SK-N-SH treated with all-trans-retinoic acid at 6 μM for 48 hours (cell line): ENCODE measurements at places on chromosomes 6 and 20.
A peak's percentile ranks its signal among the peaks of the same experiment; 100 is the strongest.

- no peak for ATAC-seq
Observed at GRCh38 chr6:10081075-10081474, 333.8 kb downstream of the TFAP2A start.

DNA sequence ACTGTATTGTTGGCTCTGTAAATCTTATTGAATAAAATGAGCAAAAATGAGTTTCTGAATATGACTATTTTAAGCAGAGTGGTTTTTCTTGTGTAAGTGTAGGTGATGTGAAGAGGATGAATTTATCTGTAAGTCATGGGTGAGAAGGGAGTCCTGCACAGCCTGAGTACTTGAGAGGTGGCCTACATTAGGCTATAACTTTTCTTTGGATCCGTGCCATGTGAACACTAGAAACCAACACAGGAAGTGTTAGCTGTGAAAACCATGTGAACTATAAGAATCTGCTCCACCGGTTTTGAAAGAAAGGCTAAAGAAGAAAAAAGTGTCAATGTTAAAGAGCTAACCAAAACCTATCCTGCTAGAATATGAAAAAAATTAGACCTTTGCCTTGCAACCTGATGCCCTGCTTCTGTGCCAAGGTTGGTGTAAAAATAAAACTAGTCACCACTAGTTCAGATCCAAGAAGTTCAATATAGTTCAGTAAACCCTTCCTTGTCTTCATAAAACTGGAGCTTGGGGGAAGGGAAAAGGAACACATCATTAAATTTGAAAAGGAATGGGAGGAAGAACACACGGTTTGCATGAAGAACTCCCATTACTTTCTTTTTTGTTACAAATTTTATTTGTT, 21.3 kb downstream of the PLCB1 start:
- ATAC-seq: no peak

GRCh38 chr20:62805711-62806382, 1.2 kb downstream of the OGFR start:
- ATAC-seq: peak; percentile 30

DNA sequence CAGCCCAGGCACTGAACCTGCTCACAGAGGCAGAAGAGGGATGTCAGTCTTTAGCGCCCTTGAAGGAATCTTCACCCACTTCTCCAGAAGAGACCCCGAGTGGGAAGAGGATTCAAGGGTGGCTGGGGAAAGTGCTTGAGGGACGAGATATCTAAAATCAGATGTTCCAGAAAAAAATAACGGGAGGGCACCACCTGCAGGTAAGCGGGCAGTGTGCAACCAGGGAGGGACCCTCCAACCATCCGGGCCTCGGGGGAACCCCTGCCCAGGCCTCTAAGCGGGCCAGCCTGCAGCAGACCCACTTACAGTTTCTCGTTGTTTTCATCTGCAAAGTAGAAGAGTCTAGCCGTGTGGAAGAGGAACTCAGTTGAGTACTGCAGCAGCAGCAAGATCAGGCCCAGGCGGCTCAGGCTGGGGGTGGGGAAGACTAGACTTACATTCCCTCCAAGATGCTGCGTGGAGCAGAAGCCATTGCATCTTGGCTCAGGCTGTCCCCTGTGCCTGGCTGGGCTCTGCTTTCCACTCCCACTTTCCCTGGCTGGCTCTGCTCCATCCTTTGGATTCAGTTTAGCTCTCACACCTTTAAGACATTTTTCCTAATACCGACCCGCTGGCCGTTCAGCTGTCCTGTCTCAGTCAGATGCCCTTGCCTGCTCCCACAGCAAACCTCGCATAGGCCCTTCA, 71.0 kb downstream of the TRAM2 start:
- no peak for ATAC-seq

GRCh38 chr6:145968051-145968450, 3.9 kb upstream of the SHPRH start:
- no peak for ATAC-seq

DNA sequence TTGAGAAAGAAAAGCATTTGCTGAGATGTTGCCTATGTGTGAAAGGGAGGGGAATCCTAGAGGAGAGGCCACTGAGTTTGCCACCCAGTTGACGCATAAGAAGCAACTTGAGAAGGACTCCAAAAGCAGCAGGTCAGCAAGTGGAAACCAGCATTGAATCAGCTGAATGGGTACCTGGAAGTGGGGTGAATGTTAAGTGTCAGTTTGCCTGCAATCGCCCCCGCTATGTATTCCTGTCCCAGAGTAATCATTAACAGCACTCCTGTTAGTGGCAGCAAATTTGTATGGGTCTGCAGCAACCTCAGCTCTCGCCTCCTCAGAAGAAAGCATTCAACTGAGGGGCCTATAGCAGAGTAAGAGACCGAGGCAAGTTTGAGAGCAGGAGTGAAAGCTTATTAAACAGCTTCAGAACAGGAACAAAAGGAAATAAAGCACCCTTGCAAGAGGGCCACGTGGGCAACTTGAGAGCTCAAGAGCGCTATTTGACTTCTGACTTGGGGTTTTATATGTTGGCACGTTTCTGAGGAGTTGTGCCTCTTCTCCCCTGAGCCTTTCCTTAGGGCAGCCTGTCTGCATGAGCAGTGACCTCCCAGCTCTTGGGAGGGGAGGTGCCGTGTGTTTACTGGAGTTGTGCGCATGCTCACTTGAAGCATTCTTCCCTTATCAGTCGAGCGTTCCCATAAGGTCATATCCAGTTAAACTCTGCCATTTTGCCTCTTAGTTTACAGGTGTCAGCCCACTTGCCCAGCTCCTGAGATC, 122.6 kb upstream of the PHACTR1 start:
- ATAC-seq: no peak

- ATAC-seq: no peak
Observed at GRCh38 chr6:83685481-83685880, 23.4 kb downstream of the SNAP91 start.

- no peak for ATAC-seq
Observed at GRCh38 chr6:109225946-109226345, 130.6 kb downstream of the CEP57L1 start.

DNA sequence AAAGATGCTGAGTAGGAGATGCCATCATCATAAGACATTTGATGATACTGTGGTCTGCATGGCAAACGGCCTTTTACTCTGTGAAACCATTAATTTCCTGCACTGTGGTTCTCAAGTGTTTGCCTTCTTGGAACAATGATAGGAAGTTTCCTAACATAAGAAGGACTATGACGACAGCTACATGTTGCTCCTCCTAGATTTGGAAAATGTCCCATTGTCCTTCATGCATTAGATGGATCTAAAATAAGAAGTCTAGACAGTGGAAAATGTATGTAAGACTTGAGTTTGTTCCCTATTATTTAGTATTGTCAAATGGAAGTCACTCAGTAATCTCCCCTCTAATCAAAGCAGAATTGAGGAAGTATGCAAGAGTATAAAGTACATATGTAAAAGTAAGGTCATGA, 98.5 kb upstream of the TMEM170B start:
- ATAC-seq: no peak

GRCh38 chr6:166556863-166557322, 29.6 kb downstream of the RAMACL start:
- ATAC-seq: peak; percentile 91

GRCh38 chr6:21845018-21845417, 251.5 kb downstream of the SOX4 start:
- ATAC-seq: no peak

DNA sequence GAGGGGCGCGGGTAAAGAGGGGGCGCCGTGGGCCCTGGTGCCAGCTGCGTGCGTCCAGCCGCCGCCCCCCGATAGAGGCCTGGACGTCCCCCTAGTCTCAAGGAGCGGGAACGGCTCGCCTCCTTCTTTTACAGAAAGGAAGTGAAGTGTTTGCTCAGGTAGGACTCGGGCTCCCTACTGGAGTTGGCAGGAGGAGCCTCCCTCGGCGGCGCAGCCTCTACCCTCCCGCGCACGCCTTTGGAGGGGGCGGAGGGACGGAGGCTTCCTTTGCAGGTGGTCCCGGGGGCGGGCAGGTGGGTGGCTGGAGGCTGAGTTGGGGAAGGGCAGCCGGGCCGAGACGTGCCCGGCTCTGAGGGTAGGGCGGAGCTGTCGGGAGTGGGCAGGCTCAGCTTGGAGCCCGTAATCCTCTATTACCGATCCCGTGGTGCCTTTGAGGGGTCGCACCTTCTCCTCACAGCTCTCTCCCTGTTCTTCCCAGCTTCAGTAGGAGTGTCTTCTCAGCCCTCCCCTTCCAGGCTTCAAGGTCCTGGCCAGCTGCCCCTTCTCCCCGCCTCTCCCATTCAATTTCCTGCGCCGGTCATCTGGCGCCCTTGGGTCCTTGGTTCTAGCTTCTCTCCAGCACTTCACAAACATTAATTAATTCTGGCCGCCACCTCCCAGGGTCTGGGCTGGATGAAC, 728 bp downstream of the ITPR3 start:
- no peak for ATAC-seq

GRCh38 chr6:108031968-108032367, 42.6 kb downstream of the OSTM1 start:
- ATAC-seq: no peak; the same call in 2 of the 3 replicates

DNA sequence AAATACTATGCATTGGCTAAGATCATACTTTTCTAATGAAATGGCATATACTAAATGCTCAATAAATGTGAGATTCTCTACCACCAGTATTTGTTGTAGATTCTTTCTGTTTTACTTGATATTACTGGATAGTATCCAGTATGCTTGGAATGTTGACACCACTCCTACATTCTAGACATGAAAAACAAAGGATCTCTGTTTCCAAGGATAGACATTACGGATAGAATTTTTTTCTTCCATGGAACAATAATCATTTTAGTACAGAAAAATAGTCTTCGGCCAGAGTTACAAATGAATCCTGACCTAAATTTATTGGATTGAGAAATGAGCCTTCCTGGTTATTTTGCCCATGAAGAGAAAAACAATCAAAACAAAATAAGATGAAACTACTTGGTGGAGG, 258.2 kb upstream of the NT5E start:
- no peak for ATAC-seq

DNA sequence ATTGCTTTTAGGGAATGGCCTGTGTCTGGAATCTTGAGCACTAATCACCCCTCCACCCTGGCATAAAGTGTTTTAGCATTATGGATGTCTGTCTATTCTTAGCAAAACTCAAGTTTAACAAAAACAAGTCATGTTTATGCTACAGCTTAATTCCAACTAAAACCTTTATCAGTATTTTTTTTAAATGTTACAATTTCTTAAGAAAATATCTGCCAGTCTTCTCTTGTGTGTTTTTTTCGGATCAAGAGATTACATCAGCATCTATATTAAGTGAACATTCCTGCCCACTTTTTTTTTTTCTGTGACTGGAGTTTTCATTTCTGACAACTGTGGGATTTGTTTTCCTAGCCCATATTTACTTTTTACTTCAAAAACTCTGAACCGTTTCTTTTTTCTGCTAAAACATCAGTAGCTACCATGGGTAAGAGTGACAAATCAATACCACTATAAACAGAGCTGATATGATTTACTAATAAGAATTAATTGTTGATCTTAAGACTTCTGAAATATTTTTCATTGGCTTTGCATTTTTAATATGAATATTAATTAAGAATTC, 94.3 kb downstream of the EDN1 start:
- no peak for ATAC-seq

DNA sequence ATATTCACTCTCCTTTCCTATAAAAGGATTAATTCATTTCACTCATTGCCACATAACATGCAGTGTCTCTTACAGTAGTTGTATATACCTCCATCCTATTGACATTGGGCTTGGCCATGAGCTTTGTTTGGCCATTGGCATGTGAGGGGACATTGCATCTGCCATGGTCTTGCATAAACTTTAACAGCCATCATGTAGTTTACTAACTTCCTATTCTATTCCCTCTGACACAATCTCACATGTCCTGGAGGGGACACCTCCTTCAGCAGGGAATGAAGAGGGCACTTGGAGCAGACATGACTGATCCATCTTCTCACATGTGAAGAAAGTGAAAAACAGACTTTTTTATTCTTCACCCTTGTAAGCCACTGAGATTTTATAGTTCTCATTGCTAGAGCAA, 115.5 kb upstream of the MARCKS start:
- ATAC-seq: no peak
